Activated naive CD4-positive, alpha-beta T cell treated with Interleukin-2 at 50 U/mL for 16 hours (primary cell): ENCODE measurements at places on chromosomes 7 and 10.

DNA sequence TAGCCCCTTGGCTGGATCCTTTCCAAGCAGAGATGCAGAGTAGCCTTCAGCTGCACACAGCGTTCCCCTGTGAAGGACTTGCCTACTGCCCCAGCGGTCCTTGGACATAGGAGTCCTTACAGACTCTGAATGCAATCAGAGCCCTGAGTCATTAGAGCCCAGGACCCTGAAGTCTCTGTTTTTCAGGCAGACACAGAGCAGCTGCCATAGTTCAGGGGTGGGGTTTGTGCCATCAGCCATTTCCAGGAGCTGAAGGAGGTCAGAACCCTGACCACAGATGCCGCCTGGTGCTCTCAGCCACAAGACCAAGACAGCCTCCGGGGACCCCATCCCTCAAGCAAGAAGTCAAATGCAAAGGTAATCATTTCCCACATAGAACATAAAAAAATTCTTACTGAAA, 32.8 kb upstream of the WDFY4 start:
- DNase-seq: no peak

- no peak for DNase-seq
Measured at GRCh38 chr7:135995748-135996147, 18.6 kb upstream of the MTPN start.

GRCh38 chr7:108367314-108367713, 88.9 kb downstream of the NRCAM start:
- no peak for DNase-seq

- no peak for DNase-seq
Measured at GRCh38 chr7:151231080-151231479, 1.2 kb upstream of the CHPF2 start.

DNA sequence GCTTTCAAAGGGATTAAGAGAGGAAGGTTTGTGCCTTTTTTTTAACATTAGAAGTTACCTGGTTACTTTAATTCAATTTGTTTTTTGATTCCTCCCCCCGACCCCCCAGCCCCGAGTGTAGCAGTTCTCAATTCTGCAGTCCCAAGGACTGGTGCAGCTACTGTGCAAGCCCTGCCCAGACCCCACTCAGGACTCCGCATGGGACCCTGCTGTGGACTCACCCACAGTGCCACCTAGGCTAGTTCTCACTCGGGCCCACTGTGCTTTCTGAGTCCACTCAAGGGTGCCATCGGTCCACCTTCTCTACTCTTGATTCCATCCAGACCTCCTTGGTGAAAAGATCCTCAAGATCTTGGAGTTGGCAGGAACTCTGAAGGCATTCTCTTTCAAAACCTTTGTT, 77.4 kb downstream of the VOPP1 start:
- no peak for DNase-seq

DNA sequence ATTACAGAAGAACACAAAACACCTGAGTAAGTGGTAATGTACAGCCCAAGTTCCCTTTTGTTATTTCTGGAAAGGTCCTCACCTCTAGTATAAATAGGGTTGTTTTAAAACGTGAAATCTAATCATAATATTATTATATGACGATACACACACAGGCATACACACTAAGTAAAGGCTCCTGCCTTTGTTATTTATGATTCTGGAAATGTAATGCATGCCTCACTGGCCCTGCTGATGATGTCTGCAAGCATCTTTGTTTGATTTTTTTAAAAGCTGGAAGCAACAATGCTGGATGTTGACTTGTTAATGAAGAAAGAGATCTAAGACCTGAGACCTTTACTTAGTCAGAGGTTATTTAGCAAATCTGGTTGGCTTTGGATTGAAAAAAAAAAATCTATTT, 307.4 kb upstream of the SORCS1 start:
- no peak for DNase-seq
